ENCODE measurements at places on chromosomes 12 and 14.

GRCh38 chr14:89247457-89248122 lies 169.4 kb downstream of the FOXN3 start:
- DNase-seq, result no peak

DNA sequence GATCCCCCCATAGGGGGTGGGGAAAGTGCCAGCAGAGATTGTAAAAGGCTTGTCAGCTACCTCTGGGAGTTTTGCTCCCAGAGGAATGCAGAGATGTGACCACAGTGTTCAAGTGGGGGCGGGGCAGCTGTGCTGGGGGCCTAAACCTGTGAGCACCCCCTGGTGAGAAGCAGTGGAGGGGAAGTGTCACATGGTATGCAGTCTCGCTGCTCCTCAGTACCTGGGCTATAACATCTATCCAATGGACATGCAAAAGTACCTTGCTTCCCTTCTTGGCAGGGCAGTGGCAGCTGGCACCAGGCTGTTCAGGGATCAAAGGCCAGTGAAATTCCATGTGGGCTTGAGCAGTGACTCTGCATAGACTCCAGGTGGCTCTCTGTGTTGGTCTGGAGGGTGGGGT lies 20.3 kb downstream of the OR4K2 start:
- DNase-seq, result no peak

DNA sequence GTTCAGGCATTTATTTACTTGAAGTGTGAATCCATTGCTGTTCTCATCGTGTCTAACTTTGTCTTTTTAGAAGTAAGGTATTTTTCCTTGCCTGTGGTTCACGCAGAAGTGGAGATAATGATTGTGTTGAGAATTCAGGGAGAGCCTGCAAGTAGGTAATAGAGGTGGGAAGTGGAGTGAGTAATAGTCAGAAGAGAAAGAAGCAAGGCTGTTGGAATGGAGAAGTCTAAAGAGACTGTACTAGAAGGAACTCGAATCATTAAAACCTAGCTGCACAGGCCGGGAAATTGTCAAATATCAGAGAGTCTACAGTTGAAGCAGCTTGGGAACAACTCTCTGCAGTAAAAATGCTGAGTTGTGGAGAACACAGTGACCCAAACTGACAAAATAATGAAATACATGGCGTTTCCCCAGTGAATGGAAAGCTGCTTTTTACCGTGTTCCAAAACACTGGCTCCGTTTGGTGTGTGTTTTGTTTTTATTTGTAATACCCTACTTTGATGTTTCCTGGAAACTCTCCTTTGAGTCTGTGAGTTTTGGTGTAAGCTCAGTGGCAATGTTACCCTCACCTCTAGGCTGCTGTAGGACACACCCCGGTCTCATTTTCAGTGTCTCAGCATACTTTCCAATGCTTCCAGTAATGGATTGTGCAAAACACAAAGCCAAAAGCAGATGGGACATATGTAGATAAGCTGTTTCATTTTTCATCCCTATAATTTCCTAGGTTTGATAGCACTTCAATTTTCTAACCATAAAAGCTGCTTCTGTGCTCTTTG lies 146.6 kb downstream of the CRADD start:
- DNase-seq, result no peak

DNA sequence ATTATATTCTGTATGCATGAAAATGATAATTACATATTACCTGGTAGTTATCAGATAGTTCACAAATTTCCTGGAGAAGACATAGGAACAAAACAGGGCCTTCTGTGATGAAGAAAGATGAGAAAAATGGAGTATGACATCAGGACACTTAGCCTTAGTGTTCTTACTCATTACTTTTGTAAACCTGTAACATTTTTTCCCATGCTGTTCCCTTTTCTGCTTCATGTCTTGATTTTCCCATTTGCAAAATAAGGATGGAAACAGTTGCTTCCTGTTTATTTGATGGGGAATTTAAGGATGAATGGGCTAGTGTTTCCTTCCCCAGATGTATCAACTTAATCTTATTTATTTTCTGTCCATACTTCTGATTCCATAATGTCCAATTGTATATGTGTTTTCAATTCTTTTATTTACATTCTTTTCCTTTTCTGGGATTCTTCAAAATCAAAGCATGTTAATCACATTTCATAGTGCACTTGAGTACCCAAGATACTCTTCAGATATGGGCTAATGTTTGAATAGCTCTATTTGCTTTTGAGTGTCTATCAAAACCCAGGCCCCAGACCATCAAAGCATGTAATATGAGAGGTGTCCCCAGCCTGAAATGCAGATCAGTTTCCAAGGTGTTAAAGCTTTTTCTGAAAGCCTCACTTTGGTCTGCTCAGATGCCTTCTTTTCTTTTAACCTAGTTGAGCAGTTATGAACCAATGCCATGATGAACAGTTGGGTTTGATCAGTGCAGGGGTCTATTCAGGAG lies 260.5 kb downstream of the RAD51B start:
- DNase-seq, result no peak

GRCh38 chr14:35617500-35617899 lies 83.5 kb downstream of the INSM2 start:
- no peak for DNase-seq

DNA sequence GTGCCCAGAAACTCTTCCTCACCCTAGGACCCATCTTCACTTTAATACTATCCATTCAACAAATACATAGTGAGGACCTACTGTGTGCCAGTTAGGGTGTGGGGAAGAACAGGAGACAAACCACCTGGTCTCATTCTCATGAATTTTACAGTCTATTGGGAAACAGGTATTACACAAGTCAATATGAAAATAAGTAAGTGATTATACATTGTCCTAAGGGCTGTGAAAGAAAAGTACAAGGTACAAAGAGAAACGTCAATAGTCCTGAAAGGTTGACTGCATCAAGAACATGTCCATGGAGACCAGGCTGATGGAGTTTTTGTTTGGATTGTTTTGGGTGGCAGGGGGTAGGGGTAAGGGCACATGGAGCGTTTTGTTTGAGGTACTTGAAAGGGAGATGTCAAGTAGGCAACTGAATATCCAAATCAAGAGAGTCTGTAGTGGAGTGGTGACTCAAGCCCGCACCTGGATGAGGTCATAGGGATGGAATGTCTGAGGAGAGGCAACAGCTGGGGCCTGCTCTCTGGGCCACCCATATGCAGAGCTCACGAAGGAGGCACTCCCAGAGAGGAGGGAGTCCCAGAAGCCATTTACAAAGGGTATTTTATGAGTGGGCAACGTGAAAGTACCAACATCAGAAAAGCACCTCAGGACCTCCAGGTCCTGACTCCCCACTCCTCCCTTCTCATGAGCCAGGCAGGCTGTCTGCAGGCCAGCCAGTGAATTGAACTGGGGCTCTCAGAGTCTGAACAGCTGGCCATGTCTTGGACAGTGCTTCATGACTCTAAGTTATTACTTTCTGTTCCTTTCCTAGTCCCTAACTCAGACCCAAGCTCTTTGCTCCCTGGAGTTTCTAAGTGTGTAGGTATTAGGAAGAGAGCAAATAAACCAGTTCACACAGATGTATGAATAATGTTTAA lies 272.0 kb downstream of the ZFP36L1 start:
- no peak for DNase-seq

GRCh38 chr12:50661300-50662115 lies 102.4 kb upstream of the ATF1 start:
- no peak for DNase-seq

GRCh38 chr12:15756822-15757221 lies 32.4 kb downstream of the EPS8 start:
- no peak for DNase-seq

DNA sequence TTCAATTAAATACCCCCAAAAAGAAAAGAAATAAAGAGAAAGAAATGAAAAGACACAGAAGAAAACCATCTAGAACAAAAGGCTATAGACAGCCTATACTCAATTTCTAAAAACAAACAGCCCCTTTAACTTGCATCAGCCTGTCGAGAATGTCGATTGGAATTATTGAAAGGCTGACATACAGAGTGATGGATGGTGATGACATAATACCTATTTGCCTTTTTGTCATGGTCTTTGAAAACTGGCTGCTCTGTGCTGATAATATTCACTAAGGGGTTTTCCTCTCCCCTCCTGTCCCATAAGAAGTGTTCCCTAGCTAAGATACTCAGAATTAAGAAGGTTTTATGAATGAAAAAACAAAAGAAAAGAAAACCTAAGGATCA lies 393.7 kb downstream of the SOX5 start:
- no peak for DNase-seq

GRCh38 chr14:63460680-63461369 lies 82.4 kb downstream of the PPP2R5E start:
- no peak for DNase-seq

GRCh38 chr12:130058926-130059472 lies 103.3 kb upstream of the FZD10 start:
- no peak for DNase-seq

- DNase-seq, result no peak
These were observed 6.1 kb upstream of the AAAS start for GRCh38 chr12:53327435-53328042.

DNA sequence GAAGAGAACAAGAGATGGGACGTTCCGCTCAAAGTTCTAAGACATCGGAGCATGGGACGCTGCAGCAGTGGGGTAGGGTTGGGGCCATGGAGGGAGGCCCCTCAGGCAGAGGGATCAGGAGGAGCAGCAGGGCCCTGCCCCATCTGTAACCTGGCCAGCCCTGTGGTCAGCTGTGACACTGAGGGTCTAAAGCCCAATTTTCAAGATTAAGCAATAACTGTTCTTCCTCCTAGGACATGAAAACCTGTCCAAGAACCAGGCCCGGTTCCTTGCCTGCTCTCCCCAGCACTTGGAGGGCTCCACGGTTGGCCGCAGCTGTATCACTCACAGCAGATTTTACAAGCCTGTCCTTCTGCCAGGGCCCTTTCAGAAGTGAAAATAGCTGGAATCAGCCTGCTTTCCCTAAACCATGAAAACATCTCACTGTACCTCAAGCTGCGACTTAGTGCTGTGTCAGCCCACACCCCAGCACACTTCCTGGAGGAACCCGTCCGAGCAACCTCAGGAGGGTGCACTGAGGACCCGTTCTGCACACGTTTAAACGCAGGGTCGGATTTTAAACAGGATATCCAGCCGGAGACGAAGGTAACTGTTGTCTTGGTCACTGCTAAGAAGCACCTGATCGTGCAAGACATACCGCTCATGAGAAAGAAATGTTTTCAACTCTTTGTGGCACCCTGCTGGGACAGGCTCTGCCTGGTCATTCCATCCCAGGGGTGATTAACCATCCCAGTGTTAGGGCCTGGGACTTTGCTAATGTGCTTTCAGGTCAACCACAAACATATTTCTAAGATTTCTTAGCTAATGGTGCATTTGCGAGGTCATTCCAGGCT lies 201.9 kb upstream of the DIO3 start:
- no peak for DNase-seq

DNA sequence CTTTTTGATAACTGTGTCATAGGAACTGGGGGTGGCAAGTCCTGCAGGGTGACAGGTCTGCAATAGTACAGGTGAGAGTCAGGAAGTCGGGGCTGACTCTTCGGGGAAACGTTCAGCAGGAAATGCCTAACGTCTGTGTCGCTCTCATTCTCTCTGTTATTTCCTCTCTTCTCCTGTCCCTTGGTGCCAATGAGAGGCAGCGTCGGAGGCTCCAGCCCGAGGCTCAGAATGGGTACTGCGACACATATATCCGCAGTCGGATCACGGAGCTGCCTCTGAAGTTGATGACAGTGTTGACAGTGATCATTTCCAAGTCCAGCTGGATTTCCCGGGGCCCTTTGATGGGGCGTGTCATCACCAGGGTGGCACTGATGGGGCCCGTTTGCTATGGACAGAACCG lies 2.7 kb upstream of the TC2N start:
- no peak for DNase-seq

DNA sequence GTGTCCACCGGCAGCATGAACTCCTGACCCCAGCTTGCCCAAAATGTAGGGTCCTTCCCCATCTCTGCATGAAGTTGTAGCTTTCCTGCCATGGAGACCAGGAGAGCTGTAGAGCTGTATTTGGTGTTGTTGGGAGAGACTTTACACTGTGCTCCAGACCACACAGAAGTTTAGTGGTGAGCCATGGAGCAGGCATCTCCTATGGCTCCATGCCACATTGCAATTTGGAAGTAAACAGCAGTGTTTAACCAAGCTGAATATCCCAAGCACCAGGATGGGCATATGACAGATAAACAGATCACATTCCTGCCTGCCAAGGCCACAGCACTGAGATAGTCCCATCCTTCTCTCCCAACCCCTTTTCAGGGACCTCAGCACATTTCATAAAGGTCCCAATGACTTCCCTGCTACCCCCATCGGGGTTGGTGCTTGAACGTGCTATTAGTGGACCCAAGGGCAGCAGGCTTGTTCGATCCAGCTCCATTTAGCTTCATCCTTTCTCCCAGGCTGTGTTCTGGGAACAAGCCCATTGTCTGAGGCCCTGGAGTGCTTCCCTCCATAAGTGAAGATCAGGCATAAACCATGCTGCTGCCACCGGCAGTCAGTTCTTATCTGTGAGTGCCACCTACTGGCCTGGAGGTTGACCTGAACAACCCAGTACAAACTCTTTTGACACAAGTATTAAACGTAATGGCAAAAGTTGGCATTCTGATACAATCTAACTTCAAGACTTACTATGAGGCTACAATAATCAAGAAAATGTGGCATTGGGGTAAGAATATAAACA lies 172.3 kb upstream of the ATXN7L3B start:
- no peak for DNase-seq

DNA sequence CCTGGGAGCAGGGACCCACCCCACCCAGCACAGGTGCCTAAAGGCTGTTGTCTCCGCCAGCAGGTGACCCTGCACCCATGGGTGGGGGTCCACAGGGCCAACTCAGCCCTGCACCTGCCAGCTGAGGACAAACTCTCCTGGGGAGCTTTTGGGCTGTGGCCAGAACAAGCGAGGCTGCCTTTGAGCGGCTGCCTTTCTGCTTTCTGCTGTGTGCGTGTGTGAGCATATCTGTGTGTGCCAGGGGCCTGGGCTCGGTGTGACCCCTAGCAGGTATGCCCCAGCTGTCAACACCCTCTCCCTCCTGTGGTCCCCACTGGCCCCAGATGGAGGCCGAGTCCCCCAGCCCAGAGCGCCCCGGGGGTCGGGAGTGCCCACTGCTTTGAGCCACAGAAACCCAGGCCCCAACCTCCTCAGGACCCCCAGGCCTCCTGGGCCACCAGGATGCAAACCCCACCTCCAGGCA lies 25.9 kb upstream of the GPR132 start:
- no peak for DNase-seq

GRCh38 chr12:47705229-47705565 lies 633 bp downstream of the RPAP3 start:
- no peak for DNase-seq

Data from stimulated activated CD8-positive, alpha-beta memory T cell treated with anti-CD3 and anti-CD28 coated beads, Interleukin-7, amount 100 ng/mL, for 24 hours (primary cell).